ENCODE measurements at places on chromosomes 16 and 17. TPM values are rescaled to one million over a fixed set of nuclear protein-coding genes. Genes with fewer than 3 reads are reported as not detected.

Gene SULT1A1
- total RNA-seq, result 0.80 TPM

Gene CHRNE
- 0.38 TPM for total RNA-seq

Gene MRC2
- 52.9 TPM for total RNA-seq

Gene RUNDC3A
- total RNA-seq, result 2.6 TPM

Gene INTS2
- total RNA-seq, result 13.7 TPM

Gene DHRS7B
- total RNA-seq, result 14.5 TPM

Gene SCNN1B
- total RNA-seq, result not detected

Gene METTL16
- total RNA-seq, result 19.5 TPM

Gene SMTNL2
- total RNA-seq, result not detected

Gene RND2
- not detected for total RNA-seq

Gene BCO1
- total RNA-seq, result not detected
